ENCODE measurements at places on chromosomes 6 and 20.
A peak's percentile ranks its signal among the peaks of the same experiment; 100 is the strongest.

DNA sequence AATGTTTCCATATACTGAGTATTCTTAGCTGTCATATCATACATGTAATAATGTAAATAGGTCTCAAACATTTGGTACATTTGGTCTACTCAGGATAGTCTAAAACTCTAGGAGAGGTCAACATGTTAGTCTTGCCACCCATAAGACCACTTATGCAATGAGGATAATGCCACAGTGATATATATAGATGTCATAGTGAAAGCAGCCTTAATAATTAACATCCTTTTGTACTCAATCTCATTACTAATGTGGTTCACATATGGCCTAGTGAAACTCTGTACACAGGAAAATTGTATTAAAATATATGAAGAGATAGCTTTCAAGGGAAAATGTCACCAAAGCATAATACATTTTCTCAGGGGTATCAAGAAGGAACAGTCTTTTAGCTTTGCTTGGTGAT lies 577.9 kb downstream of the TFAP2B start:
- no peak for DNase-seq

DNA sequence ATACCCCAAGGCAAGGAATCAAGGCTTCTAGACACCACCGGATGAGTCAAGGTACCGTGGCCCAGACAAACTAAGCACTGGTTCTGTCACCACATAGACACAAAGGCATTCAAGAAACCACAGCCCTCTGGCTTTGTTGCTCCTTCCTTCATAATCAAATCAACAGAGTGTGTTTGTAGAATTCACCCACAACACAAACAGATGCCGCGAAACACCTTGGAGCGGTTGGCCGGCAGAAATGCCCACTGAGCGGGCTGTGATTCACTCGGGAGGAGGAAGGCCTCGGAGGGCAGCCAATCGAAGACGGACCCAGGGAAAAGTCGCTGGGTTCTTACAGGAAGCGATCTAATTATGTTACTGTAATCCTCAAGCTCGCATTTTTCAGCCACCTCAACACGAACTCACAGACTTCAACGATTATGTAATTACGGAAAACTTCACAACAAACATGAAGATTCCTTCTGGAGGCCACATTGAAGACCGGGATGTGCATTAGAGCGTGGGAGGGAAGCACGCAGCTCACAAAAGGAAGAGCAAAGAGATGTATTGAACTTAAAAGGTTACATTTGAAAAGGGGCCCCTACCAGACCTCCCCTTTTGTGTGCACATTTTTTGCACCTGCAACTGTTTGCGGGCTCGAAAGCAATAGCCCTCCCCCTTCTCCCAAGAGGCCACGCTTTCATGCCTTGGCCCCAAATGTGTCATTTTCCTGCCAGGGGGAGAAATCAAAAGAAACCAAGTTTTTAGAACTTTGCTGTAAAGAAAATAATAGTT lies 184.7 kb upstream of the PREP start:
- DNase-seq = no peak

- no peak for DNase-seq
Measured at GRCh38 chr6:102986086-102986485, 1592.6 kb downstream of the GRIK2 start.

- no peak for DNase-seq
Measured at GRCh38 chr6:15269011-15269410, 23.1 kb downstream of the JARID2 start.

DNA sequence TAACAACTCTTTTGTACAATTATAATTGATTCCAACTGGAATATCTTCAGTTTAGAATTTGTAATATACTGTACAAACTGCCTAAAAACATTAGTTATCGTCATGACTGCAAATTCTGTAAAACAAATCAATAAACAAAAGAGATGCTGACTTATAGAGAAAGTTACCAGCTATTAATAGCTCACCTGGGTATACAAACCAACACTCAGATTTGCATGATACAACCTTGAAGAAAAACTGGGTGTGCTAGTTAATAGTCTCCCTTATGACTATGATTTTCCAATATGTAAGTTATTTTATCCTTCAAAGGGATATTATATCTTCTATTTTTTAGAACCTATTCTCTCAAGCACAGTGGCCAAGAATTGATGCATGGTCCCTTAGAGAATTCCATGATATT lies 698.5 kb downstream of the FRK start:
- no peak for DNase-seq

GRCh38 chr20:62063981-62064769 lies 1.5 kb downstream of the TAF4 start:
- no peak for DNase-seq

DNA sequence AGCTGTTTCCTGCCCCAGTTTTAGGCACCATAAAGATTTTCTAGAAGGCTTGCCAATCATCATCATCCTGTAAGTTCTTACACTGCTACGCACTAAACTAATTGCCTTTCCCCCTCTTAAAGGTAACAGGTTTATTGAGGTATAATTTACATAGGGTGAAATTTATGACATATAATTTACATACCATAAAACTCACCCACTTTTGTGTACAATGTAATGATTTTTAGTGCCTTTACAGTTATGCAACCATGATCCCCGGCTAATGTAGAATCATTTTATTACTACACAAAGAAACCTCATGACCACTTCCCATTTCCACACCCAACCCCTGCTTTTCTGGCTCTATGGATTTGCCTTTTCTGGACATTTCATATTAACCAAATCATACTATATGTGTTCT lies 21.1 kb downstream of the GCNT2 start:
- DNase-seq = no peak

DNA sequence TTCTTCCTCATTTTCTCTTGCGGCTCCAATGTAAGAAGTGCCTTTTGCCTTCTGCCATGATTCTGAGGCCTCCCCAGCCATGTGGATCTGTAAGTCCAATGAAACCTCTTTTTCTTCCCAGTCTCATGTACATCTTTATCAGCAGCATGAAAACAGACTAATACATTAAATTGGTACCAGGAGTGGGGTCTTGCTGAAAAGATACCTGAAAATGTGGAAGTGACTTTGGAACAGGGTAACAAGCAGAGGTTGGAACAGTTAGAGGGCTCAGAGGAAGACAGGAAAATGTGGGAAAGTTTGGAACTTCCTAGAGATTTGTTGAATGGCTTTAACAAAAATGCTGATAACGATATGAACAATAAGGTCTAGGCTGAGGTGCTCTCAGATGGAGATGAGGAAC lies 316.7 kb upstream of the HS3ST5 start:
- no peak for DNase-seq

- DNase-seq = no peak
Measured at GRCh38 chr6:2204272-2204671, 41.1 kb downstream of the GMDS start.

GRCh38 chr6:1832844-1833787 lies 223.4 kb downstream of the FOXC1 start:
- no peak for DNase-seq

- no peak for DNase-seq
Measured at GRCh38 chr6:118436482-118436881, 111.6 kb upstream of the PLN start.

GRCh38 chr6:32843979-32844838 lies at the start of gene PSMB8:
Gene PSMB8 (minus strand): TSS chr6:32844047. CDS start chr6:32843996, 51 bp downstream.
- DNase-seq = peak; percentile 89

- DNase-seq = no peak
Measured at GRCh38 chr6:113829696-113830045, 27.5 kb upstream of the MARCKS start.

DNA sequence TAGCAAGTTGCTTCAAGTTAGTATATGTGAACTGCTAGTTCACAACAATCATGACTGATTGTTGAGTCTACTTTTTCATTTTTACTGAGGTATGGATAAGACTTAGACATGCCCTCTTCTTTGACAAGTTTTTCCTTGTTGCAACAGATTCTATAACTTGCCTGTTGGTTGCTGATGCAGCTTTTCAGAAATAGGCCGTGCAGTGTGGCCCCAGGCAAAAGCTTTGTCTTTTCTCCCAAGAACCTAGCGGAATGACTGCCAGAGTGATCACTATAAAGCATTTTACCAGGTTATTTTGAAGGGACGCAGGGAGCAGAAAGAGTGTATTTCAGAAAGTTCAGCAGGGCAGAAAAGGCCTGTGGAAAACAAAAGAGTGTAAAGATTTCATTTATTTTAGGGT lies 16.0 kb downstream of the HECA start:
- DNase-seq = no peak
